ENCODE measurements at places on chromosomes 16 and 17. TPM values are rescaled to one million over a fixed set of nuclear protein-coding genes. Genes with fewer than 3 reads are reported as not detected.

The SLC16A13 gene
- 11.1 TPM for total RNA-seq

The ELMO3 gene
- total RNA-seq: 12.0 TPM

The JPH3 gene
- not detected for total RNA-seq

The SPNS3 gene
- not detected for total RNA-seq

The ST6GALNAC2 gene
- total RNA-seq: 5.0 TPM

The SSTR5 gene
- not detected for total RNA-seq

All from MCF 10A (cell line).